Activated naive CD8-positive, alpha-beta T cell treated with anti-CD3 and anti-CD28 coated beads, Interleukin-2, amount 50 U/mL, for 16 hours (primary cell): ENCODE measurements at places on chromosomes 3 and 15.

GRCh38 chr3:51691021-51691420 lies 15.8 kb upstream of the GRM2 start:
- DNase-seq, result no peak

GRCh38 chr3:149900322-149900721 lies 70.4 kb downstream of the PFN2 start:
- no peak for DNase-seq

GRCh38 chr15:98546329-98546728 lies 102.0 kb upstream of the IGF1R start:
- no peak for DNase-seq

- no peak for DNase-seq
Observed at GRCh38 chr3:72614394-72615074, 233.7 kb downstream of the SHQ1 start.

GRCh38 chr3:72144773-72145505 lies 360.0 kb upstream of the PROK2 start:
- no peak for DNase-seq

DNA sequence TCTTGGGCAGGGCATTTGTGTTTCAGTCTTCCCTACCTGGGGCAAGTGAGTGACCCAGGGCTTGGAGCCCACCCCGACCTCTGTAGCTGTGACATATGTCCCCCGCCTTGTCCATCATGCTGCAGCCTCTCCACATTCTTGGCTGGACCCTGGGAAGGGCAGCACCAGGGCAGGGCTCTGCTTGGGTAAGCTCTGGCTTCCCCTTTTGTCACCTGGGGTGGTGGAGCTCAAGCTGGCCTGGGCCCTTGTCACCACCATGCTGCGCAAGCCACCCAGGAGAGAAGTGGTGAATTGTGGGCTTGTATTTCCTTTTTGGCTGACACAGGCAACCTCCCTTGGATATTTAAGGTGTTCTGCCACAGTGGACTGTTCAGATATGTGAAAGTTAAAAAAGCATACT lies 29.3 kb downstream of the SPSB4 start:
- DNase-seq, result no peak

GRCh38 chr3:129973853-129974563 lies 512 bp upstream of the TRH start:
- no peak for DNase-seq

DNA sequence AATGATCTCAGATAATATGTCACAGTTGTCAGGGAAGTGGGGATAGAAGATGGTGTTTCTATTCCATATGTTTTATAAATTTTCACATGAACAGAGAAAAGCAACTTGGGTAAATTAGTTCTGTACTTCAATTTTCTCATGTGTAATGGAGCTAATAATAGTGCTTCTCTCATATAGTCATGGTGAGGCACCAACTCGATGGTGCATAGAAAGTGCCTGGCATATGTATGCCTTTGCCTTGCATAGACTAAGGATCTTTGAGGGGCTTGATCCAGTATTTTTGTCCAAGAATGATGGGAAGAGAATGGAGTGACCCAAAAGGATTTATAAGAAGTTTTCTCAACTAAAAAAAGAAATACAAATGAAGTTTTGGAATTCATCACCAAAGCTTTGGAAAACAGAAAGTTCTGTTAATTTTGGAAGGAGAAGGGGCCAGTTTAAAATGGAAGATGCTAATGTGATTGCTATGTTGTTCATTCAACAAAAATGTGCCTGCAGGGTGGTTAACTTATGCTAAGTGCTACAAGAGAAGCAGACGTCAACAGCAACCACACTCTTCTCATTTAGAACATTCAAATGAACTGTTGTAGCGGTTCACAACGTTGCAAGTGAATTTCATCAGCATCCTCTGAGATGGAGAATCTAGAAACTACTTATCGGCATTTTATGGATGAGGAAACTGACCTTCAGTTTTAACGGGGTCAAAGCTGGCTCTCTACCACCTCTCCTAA lies 86.1 kb downstream of the RTP4 start:
- DNase-seq, result no peak

GRCh38 chr3:194518652-194519051 lies 31.9 kb upstream of the ATP13A3 start:
- DNase-seq, result no peak

GRCh38 chr3:22269831-22270230 lies 518.8 kb upstream of the ZNF385D start:
- no peak for DNase-seq
